ENCODE measurements at places on chromosomes 7 and 10. TPM values are rescaled to one million over a fixed set of nuclear protein-coding genes. Genes with fewer than 3 reads are reported as not detected.

Gene LBX1
- not detected for total RNA-seq

Gene DLX6
- 0.21 TPM for total RNA-seq

Gene MYH16
- total RNA-seq = not detected

Gene TACC2
- 24.5 TPM for total RNA-seq

Gene OR2A12
- total RNA-seq = not detected

Gene RHOBTB1
- total RNA-seq = 5.0 TPM

Gene MSS51
- total RNA-seq = 3.7 TPM

Gene PRF1
- total RNA-seq = not detected

Gene RGS10
- total RNA-seq = 4.3 TPM

Gene EBF3
- total RNA-seq = 0.44 TPM

Gene HKDC1
- not detected for total RNA-seq

Gene AKR1E2
- 5.7 TPM for total RNA-seq

Gene INHBA
- not detected for total RNA-seq

Gene ATRNL1
- 12.5 TPM for total RNA-seq

Gene UPK3BL2
- 17.7 TPM for total RNA-seq

GRCh38 chr7:154837087-154837486 lies 165.8 kb downstream of the PAXIP1 start:
- H3K27ac ChIP-seq = no peak overlapping the region
- no peaks in the 10 kb centered on the region for H3K27me3 ChIP-seq
- no peak overlapping the region for H3K4me3 ChIP-seq
- no peak for DNase-seq
- no peaks in the 10 kb centered on the region for H3K36me3 ChIP-seq

DNA sequence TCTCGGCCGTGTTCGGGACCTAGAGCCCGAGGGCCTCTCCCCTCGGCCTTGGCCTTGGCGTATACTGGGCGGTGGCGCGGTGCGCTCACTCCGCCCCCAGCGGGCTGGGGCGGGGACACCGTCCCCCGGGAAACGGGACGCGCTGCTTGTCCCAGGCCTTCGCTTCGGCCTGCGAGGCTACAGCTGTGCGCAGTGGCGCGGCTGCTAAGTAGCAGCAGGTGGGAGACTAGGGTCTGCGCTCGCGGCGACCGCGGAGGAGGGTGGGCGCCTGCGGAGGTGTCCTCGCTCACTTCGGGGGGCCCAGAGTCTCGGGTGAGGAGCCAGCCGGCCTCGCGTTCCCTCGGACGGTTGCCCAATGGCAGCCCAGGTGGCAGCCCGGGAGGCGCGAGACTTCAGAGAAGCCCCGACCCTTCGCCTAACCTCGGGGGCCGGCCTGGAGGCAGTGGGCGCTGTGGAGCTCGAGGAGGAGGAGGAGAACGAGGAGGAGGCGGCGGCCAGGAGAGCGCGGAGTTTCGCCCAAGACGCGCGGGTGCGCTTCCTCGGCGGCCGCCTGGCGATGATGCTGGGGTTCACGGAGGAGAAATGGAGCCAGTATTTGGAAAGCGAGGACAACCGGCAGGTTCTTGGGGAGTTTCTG lies at the start of gene DNAH11:
TSS of gene DNAH11 (plus strand) at position 149 of the 637 bp plus-strand sequence. CDS start at position 356, 207 bp downstream.
- peak; percentile 93 for DNase-seq
- no peaks in the 10 kb centered on the region for H3K36me3 ChIP-seq
- peaks cover 72% of the 10 kb centered on the region for H3K27me3 ChIP-seq
- H3K4me1 ChIP-seq = no peaks in the 10 kb centered on the region
- peak within 1 kb of the TSS; percentile 77 for H3K4me3 ChIP-seq

GRCh38 chr10:5809527-5810154 lies 3.6 kb downstream of the GDI2 start:
- H3K27ac ChIP-seq = no peak overlapping the region
- DNase-seq = no peak
- peaks cover 2% of the 10 kb centered on the region for H3K4me1 ChIP-seq
- no peaks in the 10 kb centered on the region for H3K27me3 ChIP-seq
- H3K4me3 ChIP-seq = peak overlapping the region; percentile 100

DNA sequence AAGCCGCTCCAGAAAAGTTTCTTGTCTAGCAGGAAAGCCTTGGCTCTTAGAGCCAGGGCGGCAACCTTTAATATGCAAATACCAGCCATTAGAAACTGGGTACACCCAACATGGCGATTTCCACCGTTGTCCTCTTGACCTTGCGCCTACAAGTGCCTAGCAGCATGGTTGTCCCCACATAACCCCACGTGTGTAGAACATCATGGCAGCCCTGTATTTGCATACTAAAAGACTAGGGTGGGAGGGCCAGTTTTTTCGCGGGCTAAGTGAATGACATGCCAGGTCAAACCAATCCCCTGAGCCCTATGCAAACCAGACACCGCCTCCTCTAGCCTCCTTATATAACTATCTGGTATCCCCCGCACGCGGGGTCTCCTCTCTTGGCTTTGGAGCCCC lies 58.4 kb upstream of the FZD8 start:
- DNase-seq = peak; percentile 73
- no peaks in the 10 kb centered on the region for H3K27me3 ChIP-seq
- H3K36me3 ChIP-seq = no peaks in the 10 kb centered on the region

DNA sequence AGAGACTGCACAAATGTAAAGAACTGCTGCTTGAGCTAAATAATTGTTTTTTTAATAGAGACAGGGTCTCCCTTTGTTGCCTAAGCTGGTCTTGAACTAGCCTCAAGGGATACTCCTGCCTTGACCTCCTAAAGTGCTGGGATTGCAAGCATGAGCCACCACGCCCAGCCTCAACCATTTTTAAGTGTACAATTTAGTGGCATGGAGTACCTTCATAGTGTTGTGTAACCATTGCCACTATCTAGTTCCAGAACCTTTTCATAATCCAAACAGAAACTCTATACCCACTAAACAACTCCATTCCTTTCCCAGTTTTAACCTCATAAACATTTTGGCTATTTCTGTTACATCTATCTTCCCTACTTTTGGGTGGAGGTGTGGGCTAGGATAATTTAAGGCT lies 6.7 kb downstream of the EIF4H start:
- H3K4me1 ChIP-seq = peaks cover 3% of the 10 kb centered on the region
- H3K27me3 ChIP-seq = no peaks in the 10 kb centered on the region
- no peak overlapping the region for H3K4me3 ChIP-seq
- peaks cover 88% of the 10 kb centered on the region for H3K36me3 ChIP-seq

GRCh38 chr7:92793656-92794205 lies 42.6 kb downstream of the CDK6 start:
- no peak for DNase-seq
- H3K4me1 ChIP-seq = no peaks in the 10 kb centered on the region
- H3K27ac ChIP-seq = no peak overlapping the region
- no peak overlapping the region for H3K4me3 ChIP-seq
- H3K27me3 ChIP-seq = no peaks in the 10 kb centered on the region

DNA sequence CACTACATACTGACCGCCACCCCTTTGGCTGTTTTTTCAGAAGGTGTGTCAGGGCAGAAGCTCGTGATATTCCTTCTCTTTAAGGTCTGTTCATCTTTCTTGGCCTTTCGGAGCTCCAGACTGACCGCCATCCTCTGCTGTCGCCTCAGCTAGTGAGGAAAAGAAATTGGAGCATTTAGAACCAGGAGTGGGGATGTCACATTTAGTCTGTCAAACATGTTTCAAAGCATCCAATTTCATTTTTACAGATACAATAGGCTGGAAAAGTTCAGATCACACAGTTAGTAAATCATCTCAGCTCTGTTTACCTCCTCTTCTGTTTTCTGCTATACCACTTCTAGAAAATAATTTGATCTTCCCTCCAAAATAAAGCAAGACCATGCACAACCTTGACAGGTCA lies 4.8 kb downstream of the KPNA7 start:
- no peaks in the 10 kb centered on the region for H3K4me1 ChIP-seq
- H3K4me3 ChIP-seq = no peak overlapping the region
- H3K27me3 ChIP-seq = no peaks in the 10 kb centered on the region
- H3K36me3 ChIP-seq = no peaks in the 10 kb centered on the region
- no peak overlapping the region for H3K27ac ChIP-seq
- DNase-seq = no peak

DNA sequence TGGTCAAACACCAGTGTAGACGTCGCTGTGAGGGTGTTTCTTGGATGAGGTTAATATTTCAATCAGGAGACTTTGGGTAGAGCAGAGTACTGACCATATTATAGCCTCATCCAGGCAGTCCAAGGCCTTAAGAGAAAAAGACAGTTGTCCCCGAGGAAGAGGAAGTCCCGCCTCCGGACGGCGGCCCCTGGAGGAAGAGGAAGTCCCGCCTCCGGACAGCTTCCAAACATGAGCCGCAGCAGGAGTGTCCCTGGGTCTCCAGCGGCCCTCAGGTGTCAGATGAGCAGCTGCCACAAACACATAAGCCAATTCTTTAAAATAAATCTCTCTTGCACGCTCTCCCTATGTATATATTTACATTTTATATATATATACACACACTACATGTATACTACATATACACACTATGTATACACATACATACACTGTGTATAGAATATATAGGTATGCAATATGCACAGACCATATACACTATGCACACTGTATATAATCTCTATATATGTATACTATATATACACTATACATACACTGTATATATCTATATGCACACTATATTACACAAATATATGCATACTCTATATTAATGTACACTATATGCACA lies 37.5 kb downstream of the PWWP2B start:
- H3K27ac ChIP-seq = no peak overlapping the region
- no peak for DNase-seq
- H3K36me3 ChIP-seq = no peaks in the 10 kb centered on the region
- no peak overlapping the region for H3K4me3 ChIP-seq
- no peaks in the 10 kb centered on the region for H3K27me3 ChIP-seq

GRCh38 chr7:88801046-88801445 lies 5.5 kb upstream of the TEX47 start:
- DNase-seq = no peak
- no peaks in the 10 kb centered on the region for H3K27me3 ChIP-seq
- no peaks in the 10 kb centered on the region for H3K36me3 ChIP-seq
- no peaks in the 10 kb centered on the region for H3K4me1 ChIP-seq
- H3K27ac ChIP-seq = no peak overlapping the region
- no peak overlapping the region for H3K4me3 ChIP-seq

DNA sequence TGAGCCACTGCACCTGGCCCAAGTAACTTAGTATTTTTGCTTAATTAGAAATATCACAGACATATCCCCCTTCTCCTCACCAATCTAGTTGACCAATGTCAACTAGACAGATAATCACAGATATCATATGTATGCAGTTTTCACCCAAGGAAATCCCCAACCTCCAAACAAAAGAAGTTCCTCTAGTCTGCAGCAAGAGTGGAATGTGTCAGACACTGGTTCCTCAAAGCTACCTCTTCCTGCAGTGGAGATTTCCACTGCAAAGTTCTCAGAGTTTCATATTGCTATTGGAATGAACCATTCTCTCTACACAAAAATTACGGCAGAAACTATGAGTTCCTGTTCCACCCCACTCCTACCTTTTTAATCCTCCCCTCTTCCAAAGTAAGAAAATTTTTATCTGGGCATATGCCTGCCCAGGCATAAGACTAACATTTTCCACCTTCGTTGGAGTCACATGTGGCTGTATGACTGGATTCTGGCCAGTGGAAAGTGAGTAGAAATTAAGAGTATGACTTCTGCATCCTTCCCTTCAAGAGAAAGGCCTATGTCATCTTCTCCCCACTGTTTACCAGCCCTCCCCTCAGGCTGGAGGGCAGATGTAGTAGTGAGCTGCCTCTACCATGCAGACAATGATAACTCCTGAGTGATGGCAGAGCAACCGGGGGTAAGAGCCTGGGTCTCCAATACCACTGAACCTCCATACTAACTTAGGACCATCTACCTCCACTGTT lies 103.0 kb downstream of the MYOF start:
- H3K4me1 ChIP-seq = no peaks in the 10 kb centered on the region
- H3K4me3 ChIP-seq = no peak overlapping the region
- no peak for DNase-seq
- H3K27ac ChIP-seq = no peak overlapping the region
- H3K27me3 ChIP-seq = no peaks in the 10 kb centered on the region

- H3K27me3 ChIP-seq = no peaks in the 10 kb centered on the region
- H3K4me3 ChIP-seq = no peak overlapping the region
- peak; percentile 75 for DNase-seq
- H3K27ac ChIP-seq = no peak overlapping the region
- H3K4me1 ChIP-seq = no peaks in the 10 kb centered on the region
Measured at GRCh38 chr10:4638099-4638498, 187.9 kb upstream of the AKR1E2 start.

GRCh38 chr10:87864496-87865059 lies 1.2 kb downstream of the PTEN start:
- peak; percentile 48 for DNase-seq
- H3K27me3 ChIP-seq = no peaks in the 10 kb centered on the region
- peak overlapping the region; percentile 95 for H3K4me3 ChIP-seq
- no peaks in the 10 kb centered on the region for H3K36me3 ChIP-seq
- peak overlapping the region; percentile 0 for H3K27ac ChIP-seq

- H3K27me3 ChIP-seq = no peaks in the 10 kb centered on the region
- no peak for DNase-seq
- H3K4me3 ChIP-seq = no peak overlapping the region
- no peaks in the 10 kb centered on the region for H3K36me3 ChIP-seq
Measured at GRCh38 chr7:98556288-98556687, 60.8 kb upstream of the NPTX2 start.

DNA sequence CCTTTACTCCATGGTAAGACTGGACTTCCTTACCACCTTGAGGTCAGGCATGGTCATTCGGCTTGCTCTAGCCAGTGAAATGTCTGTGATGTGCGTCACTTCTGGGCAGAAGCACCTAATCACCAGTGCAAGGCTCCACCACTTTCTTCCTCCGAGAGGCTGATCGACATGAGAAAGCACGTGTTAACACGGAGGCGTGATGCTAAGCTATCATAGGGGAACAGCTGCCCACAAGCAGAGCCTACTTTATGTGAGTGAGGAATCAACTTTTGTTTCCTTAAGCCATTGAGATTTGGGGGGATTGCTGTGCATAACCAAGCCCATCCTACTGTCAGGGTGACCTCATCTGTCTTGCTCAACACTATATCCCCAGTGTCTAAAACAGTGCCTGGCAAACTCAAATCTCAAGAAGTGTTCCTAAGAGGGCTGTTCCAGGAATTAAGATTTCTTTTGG lies 23.1 kb upstream of the SAR1A start:
- peaks cover 12% of the 10 kb centered on the region for H3K27me3 ChIP-seq
- H3K36me3 ChIP-seq = peaks cover 4% of the 10 kb centered on the region
- DNase-seq = no peak
- H3K4me1 ChIP-seq = no peaks in the 10 kb centered on the region
- H3K4me3 ChIP-seq = no peak overlapping the region
- no peak overlapping the region for H3K27ac ChIP-seq

- peak; percentile 57 for DNase-seq
- no peaks in the 10 kb centered on the region for H3K4me1 ChIP-seq
- H3K27me3 ChIP-seq = no peaks in the 10 kb centered on the region
- no peak overlapping the region for H3K4me3 ChIP-seq
- no peak overlapping the region for H3K27ac ChIP-seq
Measured at GRCh38 chr10:73232887-73233286, 14.2 kb downstream of the DNAJC9 start.

GRCh38 chr10:63268149-63268797 lies 135.1 kb downstream of the NRBF2 start:
- H3K4me3 ChIP-seq = peak overlapping the region; percentile 97
- H3K27me3 ChIP-seq = no peaks in the 10 kb centered on the region
- H3K36me3 ChIP-seq = peaks cover 12% of the 10 kb centered on the region
- H3K4me1 ChIP-seq = no peaks in the 10 kb centered on the region
- no peak for DNase-seq
